Tibial nerve (tissue), 4 donors: ENCODE measurements at places on chromosomes 1 and 21. TPM values are rescaled to one million over a fixed set of nuclear protein-coding genes. Genes with fewer than 3 reads are reported as not detected.

GRCh38 chr21:42343963-42344510, 6.8 kb downstream of the TFF2 start:
- no peak for DNase-seq

OR2L5 gene
- not detected for total RNA-seq

- DNase-seq, result no peak
Measured at GRCh38 chr1:19484338-19484797, 971 bp downstream of the CAPZB start.

DNA sequence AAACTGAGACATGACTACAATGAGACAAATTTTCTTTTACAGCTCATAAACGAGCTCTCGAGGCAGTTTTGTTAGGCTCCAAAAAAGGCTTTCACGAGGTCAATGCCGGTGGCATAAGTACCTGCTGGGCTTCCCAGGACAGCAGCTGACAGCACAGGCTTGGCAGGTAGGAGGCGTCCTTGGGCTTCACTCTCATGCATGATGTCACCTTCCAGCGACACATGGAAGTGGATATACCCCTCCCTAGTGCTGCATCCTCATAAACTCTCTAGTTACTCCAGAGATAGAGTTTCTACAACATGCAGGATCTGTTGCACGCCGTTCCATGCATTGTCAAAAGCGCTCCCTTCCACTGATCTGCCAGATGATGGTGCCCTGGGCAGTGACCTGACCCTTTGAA, 112.5 kb upstream of the PAXBP1 start:
- DNase-seq, result no peak

- DNase-seq, result peak; percentile 40
Measured at GRCh38 chr1:214550857-214551435, 456 bp downstream of the PTPN14 start.

DNA sequence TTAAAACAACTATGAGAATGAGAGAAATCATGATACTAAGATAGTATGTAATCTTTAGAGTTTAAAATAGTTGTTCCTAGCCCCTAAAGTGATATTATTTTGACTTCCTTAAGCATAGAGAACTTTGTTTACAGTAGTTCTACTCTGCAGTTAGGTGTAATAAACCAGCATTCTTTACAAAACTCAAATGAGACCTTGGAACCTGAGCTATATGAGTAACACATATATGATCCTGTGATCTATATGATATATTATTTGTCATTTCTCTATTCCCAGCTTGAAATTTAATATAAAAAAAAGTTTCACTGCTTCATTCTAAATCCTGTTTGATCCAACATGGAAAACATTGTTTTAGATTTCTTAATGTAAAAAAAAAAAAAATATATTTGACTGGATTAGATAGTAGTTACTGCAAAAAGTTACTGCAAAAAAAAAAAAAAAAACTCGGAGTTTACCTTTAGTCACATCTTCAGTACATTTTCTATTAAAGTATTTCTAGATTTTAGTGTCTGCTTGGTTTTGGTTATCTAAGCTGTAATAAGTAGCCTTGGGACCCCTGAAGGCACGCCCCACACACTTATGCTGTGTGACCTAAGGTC, 463.8 kb downstream of the USP25 start:
- DNase-seq, result no peak

TCEA3 gene
- 41.4 TPM for total RNA-seq

DNA sequence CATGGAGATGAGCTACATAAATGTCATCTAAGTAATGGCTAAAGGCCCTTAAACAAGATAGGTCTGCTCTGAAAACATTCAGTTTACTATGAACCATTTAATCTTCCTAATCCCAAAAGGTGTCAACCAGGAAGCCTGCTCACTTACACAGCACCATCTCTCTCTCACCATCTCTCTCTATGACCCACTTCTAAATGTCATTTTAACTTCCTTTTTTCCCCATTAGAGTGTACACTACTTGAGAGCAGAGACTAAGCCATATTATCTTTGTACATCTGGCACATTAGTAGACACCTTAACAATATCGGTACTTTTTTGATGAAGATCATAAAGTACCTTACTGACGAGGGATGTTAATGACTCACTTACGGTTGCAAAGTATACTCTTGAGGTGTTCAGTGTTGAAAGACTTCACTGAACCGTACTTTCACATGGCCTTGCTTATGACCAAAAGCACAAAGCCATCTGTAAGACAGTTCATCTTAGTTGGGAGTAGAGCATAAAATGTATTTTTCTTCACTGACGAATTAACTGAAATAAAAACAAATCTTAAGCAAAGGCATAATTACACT, 25.4 kb downstream of the FBXO42 start:
- no peak for DNase-seq

FCAMR gene
- not detected for total RNA-seq

CR1L gene
- total RNA-seq, result not detected

MPL gene
- 1.7 TPM for total RNA-seq

OLFML3 gene
- total RNA-seq, result 19.2 TPM

- no peak for DNase-seq
Measured at GRCh38 chr1:5831600-5832335, 160.5 kb downstream of the NPHP4 start.

DNA sequence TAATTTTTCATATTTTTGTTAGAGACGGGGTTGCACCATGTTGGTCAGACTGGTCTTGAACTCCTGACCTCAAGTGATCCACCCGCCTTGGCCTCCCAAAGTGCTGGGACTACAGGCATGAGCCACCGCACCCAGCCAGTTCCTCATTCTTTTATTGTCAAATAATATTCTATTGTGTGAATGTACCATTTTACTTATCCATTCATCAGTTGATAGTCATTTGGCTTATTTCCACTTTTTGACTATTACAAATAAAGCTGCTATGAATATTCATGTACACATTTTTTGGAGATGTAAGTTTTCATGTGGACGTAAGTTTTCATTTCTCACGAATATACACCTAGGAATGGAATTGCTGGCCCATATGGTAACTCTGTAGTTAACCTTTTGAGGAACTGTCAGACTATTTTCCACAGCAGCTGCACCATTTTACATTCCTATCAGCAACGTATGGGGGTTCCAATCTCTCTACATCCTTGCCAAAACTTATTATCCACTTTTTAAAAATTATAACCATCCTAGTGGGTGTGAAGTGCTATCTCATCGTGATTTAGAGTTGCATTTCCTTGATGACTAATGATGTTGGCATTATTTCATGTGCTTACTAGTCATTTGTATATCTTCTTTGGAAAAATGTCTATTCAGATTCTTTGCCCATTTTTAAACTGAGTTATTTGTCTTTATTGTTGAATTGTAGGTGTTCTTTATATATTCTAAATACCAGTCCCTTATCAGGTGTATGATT, 12.7 kb downstream of the PACC1 start:
- no peak for DNase-seq

GRCh38 chr1:232443372-232443771, 186.6 kb downstream of the SIPA1L2 start:
- no peak for DNase-seq

GRCh38 chr1:38527373-38527966, 332.1 kb downstream of the RRAGC start:
- DNase-seq, result no peak

DNA sequence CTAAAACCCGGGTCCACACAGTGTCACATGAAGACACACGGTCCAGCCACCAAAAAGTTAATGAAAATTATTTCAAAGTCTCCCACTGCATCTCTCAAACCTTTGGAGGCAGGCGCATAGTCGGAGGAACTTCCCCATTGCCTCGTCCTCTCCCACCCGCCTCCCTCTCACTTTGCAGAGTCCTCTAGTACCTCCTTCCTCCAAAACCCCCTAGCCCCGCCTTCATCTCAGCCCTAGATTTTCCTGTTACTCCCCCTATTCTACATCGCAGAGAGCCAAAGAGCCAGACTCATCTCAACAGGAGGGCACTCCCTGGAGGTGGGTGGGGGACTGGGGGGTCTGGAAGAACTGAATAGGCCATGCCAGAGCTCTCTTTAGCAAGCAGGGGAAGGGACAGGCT, 79.3 kb downstream of the DISP3 start:
- DNase-seq, result no peak

- no peak for DNase-seq
Measured at GRCh38 chr21:44816761-44817505, 929 bp downstream of the SUMO3 start.

DNA sequence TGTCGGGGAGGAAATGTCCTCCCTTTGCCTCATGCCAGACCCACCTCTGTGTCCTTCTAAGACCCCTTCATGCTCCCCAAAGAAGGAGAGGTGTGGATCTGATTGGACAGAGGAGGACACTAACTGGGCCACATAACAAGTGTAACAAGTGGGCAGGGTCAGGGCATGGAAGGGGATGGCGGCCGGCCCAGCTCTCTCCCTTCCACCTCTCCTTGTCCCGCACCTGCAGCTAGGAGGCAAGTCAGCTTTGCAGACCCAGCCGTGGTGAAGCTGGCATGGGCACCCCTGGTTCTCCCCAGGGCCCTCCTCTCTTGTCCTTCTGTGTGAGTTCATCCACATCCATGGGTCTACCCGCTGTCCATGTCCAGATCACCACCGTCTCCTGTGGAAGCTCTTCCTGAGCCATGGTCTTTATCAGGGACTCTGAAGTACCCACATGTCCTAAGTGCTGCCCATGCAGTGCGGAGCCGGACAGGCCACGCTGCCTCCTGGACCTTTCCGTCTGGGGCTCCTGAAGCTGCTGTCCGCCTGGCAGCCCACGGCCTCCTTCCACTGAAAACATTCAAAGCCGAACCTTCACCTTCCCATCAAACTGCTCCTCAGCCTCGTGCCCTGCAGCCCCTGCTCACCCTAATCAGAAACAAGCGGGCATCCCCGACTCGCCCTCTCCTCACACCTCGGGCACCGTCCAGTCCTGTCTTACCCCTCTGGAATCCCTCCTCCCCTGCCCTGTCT, 460.5 kb downstream of the PTPRU start:
- DNase-seq, result no peak

DNA sequence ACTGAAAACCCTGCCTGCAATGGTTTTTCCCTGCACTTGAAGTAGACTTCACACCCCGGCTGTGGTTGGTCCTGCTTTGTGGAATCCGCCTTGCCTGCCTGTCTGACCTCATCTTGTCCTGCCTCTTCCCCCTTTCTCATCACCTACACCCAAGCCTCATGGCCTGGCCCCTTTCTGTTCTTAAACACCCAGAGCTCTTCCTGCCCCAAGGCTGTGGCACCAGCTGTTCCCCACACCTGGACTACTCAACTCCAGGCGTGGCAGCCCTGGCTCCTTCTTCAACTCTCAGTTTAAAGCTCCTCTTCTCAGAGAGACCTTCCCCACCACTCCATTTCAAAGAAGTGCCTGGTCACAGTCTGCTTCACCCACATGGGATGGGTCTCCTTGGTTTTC, 27.0 kb downstream of the KIAA1614 start:
- DNase-seq, result no peak

DNA sequence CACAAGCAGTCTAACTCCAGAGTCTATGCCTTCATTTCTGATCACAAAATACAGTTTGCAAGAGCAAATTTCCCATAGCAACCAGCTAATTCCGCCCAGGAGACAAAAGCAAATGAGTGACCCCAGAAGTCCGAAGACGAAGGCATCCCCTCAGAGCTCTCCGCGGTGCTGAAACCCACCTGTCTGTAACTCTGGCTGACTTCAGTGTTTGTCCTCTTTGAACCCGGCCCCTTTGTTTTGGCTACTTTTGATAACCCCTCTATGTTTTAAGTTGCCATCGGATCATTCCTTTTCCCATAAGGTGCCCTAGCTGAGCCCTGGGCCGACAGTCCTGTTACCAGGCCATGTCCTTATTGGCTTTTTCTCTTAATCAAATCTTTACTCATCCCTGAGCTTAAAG, 515.8 kb downstream of the PTPRU start:
- DNase-seq, result no peak

KIF17 gene
- total RNA-seq, result 3.8 TPM

- no peak for DNase-seq
Measured at GRCh38 chr1:108601708-108602410, 42.0 kb downstream of the EEIG2 start.

S100A14 gene
- not detected for total RNA-seq

DNA sequence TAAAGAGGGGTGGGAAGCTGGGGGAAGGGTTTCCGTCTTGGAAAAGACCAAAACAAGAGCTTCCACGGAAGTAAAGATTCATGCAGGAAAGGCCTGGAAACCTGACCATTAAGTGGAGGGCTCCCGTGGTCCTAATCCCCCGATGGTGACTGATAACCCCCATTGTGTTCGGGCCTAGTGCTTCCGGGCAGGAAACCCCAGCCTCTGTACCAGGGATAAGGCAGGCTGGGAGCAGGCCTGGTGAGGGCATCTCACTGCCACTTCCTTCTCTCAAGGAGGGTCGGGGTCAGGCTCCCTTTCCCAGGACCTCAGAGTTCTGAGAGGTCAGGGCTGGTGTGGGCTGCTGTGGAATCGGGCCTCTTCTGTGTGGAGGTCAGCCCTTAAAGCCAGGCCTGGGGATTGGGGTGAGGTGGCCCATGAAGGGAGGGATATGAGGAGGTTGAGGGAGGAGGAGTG, 136.9 kb downstream of the CDC7 start:
- DNase-seq, result no peak

GRCh38 chr1:233240371-233240770, 55.2 kb downstream of the PCNX2 start:
- DNase-seq, result no peak

GRCh38 chr1:9368356-9368755, 75.7 kb downstream of the SPSB1 start:
- DNase-seq, result no peak

DNA sequence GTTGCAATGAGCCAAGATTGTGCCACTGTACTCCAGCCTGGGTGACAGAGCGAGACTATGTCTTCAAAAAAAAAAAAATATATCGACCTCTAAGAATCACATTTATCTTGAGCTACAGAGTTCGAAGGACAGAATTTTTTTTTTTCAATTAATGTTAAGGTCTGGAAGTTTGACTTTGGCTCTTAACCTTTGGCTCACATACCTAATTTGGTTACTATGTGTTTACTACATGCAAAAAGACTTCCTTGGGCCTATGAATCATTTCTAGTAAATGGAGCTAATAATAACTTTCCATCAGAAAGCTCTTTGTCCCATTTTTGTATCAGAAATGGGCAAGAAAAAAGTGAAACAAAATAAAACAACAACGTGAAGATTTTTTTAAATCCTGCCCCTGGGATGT, 351.2 kb downstream of the SMYD3 start:
- no peak for DNase-seq

DNA sequence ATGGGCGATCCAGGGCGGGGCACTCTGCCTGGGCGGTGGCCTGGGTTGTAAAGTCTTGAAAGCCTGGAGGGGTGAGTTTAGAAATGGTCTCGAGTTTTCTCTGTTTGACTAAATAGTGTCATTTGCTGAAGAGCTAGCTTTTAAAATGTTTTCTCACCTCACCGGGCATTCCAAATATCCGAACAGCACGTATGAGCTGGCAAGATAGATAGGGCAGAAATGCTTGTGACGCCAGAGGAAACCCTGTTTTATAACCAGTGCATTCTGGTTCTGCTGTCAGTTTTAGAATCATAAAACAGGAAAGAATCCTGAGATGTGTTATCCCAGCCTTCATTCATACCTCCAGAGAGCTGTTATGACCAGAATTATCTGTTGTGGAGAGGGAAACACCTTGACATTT, 725 bp downstream of the RTCA start:
- no peak for DNase-seq
